ENCODE measurements at places on chromosomes 2 and 18.

- no peak for DNase-seq
Measured at GRCh38 chr18:48472610-48473009, 63.4 kb upstream of the ZBTB7C start.

GRCh38 chr2:32931945-32932709, 14.6 kb upstream of the LTBP1 start:
- DNase-seq, result no peak

- DNase-seq, result no peak
Measured at GRCh38 chr2:143246815-143247744, 117.9 kb downstream of the ARHGAP15 start.

DNA sequence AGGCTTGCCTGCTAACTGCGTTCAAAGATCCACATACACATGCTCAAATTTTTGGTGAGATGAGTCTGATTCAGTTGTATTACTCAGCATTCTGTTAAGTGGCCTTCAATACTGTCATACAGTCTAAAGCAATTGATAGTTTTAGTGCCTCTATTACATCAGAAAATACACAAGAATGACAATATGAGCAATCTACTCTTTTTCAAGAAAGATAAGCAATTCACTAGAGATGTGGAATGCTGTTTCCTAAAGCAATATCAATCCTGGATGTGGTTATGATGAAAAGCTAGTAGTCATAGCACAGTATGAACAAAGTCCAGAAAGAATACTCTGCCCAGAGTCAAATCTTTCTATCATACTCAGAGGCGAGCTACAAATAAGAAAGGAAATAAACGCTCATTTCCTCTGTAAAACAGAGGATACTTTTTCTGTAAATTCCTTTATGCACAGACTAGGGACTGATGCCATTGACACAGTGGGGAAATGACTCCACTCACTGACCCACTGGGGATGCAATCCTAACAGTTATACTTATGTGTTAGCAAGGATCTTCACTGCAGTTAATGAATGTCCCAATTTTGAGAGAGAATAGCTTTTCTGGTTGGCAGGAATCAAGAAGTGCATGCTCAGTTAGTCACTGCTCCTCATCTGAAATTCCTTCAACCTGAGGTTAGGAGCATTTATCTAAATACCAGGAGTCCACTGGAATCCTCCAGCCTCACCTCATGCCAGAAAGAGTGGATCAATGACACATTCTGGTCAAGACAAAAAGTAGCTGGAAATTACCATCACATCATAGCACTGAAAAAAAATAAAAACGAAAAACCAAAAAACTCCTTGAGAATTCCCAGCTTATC, 83.3 kb downstream of the PDE11A start:
- no peak for DNase-seq

- no peak for DNase-seq
Measured at GRCh38 chr2:206435742-206436141, 7.6 kb upstream of the ADAM23 start.

GRCh38 chr2:29698216-29698615, 223.2 kb downstream of the ALK start:
- DNase-seq, result no peak

DNA sequence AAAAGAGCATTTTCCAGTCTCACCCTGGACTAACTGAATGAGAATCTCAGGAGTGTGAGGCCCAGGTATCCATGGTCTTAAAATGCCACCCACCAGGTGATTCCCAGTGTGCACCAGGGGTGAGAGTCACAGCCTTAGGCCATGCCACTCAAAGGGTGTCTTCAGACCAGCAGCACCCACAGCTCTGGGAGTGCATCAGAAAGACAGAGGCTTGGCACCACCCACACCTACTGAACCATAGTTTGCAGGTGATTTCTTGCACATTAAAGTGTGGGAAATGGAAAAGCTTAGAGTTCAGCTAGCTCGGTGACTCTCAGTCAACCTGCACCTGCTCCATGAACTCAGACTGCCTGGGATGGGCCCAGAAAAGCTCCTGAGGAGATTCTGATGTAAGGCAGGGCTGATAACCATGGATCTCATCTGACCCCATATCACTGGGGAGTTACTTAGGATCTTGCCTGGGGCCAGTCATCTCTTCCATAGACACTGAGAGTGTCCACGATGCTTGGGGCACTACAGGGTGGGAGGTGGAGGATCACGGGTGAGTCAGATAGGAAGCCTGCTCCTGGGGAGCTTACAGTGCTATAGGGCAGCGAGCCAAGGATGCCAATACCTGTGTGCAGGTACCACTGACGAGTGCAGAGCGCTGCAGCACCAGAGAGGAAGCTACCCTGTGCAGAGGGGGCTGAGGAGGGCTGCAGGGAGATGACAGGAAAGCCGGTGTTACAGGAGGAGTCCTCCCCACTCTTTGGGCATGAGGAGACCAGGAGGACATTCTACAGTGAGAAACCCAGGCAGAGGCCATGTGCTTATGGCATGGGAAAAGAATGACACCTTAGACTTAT, 4.6 kb downstream of the IL37 start:
- DNase-seq, result no peak

DNA sequence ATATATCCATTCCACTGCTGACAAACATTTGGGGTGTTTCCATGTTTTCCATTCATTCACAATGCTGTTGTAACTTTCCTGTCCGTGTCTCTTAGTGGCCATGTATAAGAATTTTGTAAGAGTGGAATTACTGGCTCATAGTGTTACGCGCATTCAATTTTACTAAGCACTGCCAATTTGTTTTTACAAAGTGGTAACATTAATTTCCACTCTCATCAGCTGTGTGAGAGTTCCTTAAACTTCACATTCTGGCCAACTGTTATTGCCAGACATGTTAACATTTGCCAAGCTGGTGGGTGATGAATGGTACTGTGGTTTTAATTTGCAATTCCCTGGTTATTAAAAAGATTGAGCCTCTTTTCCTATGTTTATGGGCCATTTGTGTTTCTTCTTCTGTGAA, 134.2 kb downstream of the DTNB start:
- DNase-seq, result no peak
